NCI-H2029 (cell line): ENCODE measurements at places on chromosomes 12 and 14.

- no peak for DNase-seq
Observed at GRCh38 chr14:76772300-76773187, 11.3 kb downstream of the VASH1 start.

GRCh38 chr12:15629761-15630160 is 159.4 kb downstream of the EPS8 start:
- no peak for DNase-seq

DNA sequence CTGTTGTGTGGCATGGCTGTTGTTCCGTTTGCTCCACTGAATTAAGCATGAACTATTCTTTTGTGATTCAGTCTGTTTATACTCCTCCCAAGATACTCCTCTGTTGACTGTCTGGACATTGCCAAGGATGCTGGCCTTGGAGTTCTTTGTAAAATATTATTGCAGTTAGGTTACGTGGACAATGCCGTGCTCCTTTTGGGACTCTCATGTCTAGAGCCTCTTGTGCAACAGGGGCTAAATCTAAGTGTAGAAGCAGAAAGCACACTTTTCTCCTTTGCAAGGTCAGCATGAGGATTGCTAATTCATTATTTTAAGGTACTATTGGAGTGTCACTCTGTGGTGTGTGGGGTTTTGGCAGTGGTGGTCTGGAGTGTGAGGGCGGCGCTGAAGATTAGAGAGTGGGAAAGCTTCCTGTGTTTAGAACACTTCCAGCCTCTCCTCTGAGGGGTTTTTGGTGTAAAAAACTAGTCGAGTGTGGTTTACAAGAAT is 125.4 kb downstream of the SAMD4A start:
- no peak for DNase-seq

DNA sequence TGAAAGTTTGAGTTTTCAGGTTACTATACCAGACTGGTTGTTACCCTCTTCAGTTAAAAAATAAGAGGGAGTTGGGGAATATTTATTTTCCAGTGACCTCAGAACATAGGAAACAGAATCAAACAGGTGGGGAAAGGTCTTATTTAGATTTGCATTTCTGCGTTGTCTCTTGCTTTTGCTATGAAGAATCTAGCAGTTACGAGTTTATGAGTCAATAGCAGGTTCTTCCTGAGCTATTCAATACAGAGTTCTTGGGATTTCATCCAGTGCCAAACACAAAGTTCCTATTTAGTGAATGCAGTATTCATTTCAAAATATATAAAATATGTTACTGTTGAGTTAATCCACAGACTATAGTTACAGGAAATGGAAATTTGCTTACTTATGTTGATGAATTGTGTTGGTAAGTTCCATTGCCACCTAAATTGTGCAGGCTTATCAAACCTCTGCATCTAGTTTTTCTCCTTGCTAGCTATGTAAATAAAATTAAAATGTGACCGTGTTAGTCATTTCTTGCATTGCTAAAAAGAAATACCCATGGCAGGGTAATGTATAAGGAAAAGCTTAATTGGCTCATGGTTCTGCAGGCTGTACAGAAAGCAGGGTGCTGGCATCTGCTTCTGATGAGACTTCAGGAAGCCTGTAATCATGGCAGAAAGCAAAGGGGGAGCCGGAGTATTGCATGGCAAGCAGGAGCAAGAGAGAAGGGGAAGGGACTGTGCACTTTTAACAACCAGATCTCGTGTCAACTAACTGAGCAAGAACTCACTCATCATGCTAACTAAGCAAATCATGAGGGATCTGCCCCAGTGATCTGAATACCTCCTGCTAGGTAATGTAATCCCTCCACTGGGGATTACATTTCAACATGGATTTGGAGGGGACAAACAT is 110.2 kb downstream of the KTN1 start:
- DNase-seq = no peak

DNA sequence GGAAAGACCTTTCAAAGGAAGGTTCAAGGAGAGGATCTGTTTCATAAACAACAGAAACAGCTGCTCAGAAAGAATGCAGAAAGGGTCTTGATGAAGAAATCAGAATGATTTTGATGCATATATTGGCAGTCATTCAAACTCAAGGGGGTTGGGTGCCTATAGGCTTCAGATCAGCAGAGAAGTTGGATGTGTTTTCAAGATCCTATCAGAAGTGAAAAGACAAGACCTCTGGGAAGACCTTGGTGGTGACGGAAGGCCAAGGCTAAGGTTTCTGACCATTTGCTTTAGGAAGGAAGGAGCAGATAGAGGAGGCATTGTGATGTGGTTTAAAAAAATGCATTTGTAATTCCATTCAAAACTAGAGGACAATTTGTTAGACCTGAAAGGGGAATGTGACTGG is 15.2 kb upstream of the PTPRB start:
- no peak for DNase-seq
